ENCODE measurements at places on chromosomes 1 and 21.

- no peak for DNase-seq
Observed at GRCh38 chr1:72063364-72064044, 218.8 kb downstream of the NEGR1 start.

DNA sequence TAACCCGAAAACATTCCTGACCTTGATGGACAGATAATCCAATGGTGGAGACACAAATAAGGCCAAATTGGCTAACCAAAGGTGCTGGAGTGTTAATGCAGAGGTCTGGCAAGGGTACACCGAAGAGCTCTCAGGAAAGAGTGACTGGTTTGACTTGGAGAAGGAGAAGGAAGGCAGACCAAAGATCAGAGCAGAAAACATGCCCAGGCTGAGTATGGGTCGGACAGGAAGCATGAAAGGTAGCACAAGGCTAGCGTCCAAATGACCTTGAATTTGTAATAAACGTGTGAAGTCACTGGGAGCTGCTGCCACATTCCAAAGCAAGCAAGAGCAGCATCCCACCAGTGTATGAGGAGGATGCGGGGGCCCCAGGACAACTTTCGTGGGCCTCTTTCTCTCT lies 45.7 kb downstream of the APP start:
- DNase-seq: no peak

GRCh38 chr1:112114540-112114939 lies 125.1 kb upstream of the KCND3 start:
- DNase-seq: peak; percentile 12

DNA sequence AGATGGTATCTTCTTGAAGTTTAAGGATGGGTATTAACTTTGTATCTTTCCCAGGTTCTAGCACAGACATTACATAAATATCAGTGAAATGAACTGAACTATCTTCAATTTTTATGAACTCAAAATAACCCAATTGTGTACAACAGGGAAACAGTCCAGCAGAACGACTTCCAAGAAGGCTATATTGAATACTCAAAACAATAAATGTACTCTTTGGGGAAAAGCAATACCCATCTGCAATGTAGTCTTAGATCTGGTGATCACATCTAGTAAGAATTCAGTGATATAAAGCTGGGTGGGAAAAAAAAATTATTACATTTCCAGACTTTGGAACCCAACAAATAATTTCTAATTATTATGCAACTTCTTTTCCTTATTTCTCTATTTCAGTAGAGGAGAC lies 33.1 kb upstream of the GORAB start:
- no peak for DNase-seq

DNA sequence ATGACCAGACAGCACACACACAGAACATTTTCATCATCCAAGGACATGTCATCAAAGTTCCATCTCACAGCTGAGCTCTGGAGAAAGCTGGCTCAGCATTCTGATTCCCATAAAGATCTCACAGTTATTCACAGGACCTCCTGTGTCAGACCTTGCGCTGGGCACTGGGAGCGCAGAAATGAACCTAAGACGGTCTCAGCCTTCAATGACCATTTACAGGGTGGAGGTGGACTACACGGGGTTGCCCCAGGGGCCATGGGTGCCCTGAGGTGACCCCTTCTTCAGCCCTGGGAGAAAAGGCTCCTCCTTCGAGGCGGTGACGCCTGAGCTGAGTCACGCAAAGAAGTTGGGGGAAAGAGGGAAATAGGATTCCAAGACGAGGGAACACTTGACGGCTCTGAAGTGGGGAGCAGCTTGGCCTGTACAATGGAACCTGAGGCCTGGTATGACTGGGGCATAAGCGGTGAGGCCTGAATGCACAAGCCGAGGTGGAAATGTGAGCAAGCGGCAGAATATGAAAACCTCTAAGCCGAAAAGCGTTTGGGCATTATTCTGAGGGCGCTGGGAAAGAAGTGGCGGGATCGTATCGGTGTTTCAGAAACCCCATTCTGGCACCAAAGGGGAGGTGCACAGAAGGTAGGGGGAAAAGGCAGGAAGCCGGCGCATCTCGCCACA lies 797 bp downstream of the CC2D1B start:
- peak; percentile 75 for DNase-seq

- no peak for DNase-seq
Observed at GRCh38 chr21:27366646-27367235, 399.9 kb upstream of the ADAMTS5 start.

DNA sequence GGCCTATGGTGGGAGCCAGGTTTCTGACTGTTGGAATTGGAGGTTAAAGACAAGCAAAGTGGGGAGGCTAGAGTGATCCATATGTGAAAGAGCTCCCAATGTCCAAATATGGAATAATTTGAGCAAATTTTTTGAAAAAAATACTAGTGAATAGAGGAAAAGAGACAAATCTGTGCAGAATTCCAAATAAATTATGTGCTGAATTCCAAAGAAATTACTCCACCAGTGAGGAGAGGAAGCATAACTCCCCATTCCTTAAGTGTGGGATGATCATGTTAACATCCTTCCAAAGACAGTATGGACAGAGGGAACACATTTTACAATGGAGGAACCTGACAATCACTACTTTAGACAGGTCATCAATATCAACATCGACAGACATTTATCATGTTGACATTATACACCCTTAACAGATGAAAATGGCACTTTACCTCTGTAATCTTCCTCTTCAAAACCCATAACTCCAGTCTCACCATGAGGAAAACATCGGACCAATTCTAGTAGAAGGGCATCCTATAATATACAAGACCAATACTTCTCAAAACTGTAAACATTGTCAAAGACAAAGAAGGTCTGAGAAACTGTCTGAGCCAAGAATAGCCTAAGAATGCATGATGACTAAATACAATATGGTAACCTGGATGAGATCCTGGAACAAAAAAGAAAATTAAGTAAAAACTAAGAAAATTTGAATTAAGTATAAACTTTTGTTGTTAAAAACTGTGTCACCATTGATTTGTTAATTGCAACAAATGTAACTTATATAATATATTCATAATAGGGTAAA lies 71.5 kb upstream of the RGS4 start:
- DNase-seq: no peak

GRCh38 chr1:211535346-211535745 lies 43.4 kb upstream of the RD3 start:
- no peak for DNase-seq
